ENCODE measurements at places on chromosomes 5 and 9. TPM values are rescaled to one million over a fixed set of nuclear protein-coding genes. Genes with fewer than 3 reads are reported as not detected.

The SLC4A9 gene
- under 0.01 TPM for total RNA-seq

The GRIA1 gene
- 207 TPM for total RNA-seq

The STPG3 gene
- total RNA-seq, result not detected

The POMT1 gene
- 42.4 TPM for total RNA-seq

The GPR151 gene
- total RNA-seq, result 0.41 TPM

The PKD2L2 gene
- not detected for total RNA-seq

The ENC1 gene
- 1,653 TPM for total RNA-seq

The OTP gene
- total RNA-seq, result not detected

The TTC39B gene
- total RNA-seq, result 4.9 TPM

The OR13C8 gene
- not detected for total RNA-seq

The DIRAS2 gene
- 55.4 TPM for total RNA-seq

The STK32A gene
- total RNA-seq, result 4.1 TPM

The F2RL2 gene
- under 0.01 TPM for total RNA-seq

The PPIC gene
- total RNA-seq, result 2.9 TPM

The N4BP3 gene
- 4.1 TPM for total RNA-seq

The TUSC1 gene
- total RNA-seq, result 12.2 TPM

The SMC2 gene
- 26.1 TPM for total RNA-seq

The CCL27 gene
- total RNA-seq, result 0.41 TPM

Measured in frontal cortex (tissue), 4 donors.